ENCODE measurements at places on chromosomes 11 and 22.

- DNase-seq, result peak; percentile 71
These were observed 11.7 kb downstream of the RASD2 start for GRCh38 chr22:35552196-35552842.

GRCh38 chr22:19504900-19505734, 19.1 kb downstream of the CLDN5 start:
- no peak for DNase-seq

- no peak for DNase-seq
These were observed 2.9 kb downstream of the C11orf87 start for GRCh38 chr11:109424901-109425300.

DNA sequence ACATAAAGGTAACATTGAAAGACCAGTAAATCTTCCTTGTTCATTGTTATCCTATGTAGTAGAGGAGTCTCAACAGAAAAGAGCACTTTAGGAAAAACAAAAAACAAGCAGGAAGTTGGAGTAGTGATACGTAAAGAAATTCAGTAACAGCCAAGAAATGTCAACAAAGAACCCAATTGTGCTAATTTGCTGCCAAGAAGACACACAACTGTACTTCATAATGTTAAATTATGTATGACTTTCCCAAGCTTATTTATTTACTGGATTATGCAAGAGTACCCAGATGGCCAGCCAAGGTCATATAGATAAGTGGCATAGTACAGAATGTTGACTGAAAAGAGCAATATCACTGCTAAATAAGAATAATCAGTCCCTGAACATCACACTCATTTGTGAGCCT, 264.7 kb upstream of the CCDC179 start:
- DNase-seq, result no peak

DNA sequence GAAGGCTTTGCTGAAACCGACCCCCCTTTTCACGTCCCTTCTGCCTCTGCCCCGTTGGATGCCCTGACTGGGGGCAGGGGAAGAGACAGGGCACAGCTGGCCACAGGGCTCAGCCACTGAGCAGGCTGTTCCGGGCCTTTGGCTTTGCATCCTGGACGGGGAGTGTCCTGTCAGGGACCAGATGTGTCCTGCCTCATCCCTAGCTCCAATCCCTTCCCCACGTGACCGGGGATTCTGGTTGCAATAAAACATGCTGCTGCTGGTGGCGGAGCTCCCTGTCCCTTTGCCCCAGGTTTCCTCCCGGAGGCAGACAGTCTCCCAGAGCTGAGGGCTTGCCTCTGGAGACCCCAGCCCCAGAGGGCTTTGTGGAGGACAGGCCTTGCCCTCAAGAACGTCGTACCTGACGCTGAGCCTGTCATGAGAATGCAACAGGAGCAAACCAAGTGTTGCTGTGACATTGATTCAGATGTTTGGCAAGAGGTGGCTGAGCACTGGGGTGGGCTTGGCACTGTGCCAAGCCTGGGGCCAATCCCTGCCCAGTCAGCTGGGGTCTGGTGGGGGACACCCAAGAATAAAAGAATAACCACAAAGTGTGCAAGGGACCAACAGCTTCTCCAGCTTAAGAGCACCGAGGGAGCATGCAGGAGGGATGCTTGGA, 7.3 kb downstream of the CDC42EP2 start:
- no peak for DNase-seq

DNA sequence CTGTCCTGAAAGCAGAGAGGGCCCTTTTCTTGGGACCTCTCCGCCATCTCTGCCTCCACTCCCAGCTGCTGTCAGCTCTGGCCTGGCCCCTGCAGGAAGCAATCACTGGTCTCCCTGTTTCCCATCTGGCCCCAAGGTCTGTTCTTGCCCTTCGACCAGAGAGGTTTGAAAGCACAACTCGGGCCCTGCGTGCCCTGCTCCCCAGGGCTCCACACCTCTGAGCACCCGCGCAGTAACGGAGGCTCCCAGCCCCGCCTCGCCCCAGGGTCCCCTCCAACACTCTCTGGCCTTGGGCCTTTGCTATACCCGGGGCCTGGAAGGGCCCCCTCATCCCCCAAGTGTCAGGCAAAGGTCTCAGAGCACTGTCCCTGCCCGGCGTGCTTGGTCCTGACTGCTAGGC, 7.8 kb upstream of the CD81 start:
- DNase-seq, result no peak

- no peak for DNase-seq
These were observed 317 bp downstream of the BDNF start for GRCh38 chr11:27699926-27700350.

DNA sequence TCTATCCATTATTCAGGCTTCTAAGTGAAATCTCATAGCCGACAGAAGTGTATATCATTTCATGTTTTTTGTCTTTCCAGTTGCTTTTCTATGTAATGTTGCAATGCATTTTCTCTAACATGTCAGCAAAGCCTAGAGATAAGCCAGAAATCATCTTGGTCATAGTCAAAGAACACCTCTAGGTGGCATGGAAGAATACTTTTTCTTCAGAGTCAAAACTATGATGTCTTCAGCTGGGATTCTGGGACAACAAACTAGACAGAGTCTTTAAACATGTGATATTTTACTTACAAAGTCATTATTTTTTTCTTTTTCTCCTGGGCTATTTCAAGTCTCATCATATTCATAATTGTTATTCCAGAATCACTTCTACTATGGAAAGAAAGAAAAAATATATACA, 4.4 kb downstream of the GAS2 start:
- no peak for DNase-seq

DNA sequence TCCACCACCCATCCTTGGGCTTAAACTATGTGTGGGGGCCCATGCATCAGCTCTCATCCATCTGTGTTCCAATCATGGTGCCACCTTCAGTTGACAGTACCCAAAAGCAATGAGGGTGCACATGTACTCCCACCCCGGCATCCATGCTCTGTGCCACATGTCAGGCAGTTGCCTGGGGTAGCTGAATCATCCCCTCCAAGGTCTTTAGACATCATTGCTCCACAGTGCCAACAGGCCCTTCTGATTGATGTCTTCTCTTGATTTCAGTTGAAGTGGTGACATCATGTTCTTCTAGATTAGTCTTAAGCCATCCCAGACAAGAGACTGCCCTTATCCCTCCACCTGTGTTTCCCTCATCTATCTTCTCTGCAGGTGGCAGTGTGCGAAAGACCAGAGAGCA, 42.5 kb downstream of the TMPRSS5 start:
- DNase-seq, result no peak

DNA sequence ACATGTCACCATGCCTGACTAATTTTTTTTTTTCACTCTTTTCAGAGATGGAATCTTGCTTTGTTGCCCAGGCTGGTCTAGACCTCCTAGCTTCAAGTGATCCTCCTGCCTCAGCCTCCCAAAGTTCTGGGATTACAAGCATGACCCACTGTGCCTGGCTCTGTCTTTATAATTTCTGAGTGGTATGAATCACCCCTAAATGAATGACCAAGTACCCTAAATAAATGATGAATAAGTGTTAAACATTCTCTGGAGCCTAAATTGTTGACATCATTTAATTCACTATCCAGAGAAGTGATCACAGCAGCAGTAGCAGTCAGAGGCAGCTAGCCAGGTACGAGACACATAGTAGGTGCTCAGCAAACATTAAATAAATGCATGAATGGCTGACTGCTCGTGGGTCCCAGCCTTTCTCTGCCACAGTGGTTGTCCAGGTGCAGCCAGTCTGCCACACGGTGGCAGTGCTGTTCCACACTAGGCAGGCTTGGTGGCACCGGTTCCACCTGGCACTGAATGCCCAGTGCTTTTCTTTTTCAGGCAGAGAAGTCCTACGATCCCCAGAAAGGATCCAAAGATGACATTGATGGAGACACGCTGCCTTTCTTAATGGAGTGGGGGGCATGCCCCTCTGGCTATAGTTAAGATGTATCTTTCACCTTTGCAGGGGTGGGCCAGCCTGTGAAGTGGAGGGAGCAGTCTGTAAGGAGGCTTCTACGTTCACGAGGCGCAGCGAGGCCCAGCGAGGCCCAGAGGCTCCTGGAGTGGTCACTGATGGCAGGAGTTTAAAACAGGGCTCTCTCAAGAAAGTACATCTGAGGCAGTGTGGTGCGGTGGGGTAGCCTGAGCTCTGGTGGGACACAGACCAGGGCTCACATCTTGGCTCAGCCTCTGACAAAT, 8.7 kb upstream of the TTC12 start:
- peak; percentile 61 for DNase-seq

GRCh38 chr11:71139516-71140205, 112.7 kb downstream of the SHANK2 start:
- no peak for DNase-seq

DNA sequence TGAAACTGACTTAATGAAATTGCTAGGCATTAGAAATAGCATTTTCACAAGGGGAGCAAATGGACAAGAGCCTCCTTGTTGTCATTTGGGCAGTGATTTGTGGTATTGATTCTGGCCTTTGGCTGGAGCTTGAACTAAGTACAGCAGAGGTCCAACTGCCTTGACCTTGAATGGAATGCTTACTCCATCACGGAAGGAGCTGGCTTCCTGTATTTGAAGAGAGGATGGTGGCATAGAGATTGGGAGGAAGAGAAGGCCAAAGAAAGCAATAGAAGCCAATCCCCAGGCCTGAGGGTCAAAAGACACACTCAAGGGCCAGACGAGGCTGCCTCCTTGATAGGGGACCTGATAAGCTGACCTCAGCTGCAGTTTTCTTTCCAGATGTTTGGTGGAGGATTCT, 126.6 kb upstream of the MPPED2 start:
- DNase-seq, result no peak

DNA sequence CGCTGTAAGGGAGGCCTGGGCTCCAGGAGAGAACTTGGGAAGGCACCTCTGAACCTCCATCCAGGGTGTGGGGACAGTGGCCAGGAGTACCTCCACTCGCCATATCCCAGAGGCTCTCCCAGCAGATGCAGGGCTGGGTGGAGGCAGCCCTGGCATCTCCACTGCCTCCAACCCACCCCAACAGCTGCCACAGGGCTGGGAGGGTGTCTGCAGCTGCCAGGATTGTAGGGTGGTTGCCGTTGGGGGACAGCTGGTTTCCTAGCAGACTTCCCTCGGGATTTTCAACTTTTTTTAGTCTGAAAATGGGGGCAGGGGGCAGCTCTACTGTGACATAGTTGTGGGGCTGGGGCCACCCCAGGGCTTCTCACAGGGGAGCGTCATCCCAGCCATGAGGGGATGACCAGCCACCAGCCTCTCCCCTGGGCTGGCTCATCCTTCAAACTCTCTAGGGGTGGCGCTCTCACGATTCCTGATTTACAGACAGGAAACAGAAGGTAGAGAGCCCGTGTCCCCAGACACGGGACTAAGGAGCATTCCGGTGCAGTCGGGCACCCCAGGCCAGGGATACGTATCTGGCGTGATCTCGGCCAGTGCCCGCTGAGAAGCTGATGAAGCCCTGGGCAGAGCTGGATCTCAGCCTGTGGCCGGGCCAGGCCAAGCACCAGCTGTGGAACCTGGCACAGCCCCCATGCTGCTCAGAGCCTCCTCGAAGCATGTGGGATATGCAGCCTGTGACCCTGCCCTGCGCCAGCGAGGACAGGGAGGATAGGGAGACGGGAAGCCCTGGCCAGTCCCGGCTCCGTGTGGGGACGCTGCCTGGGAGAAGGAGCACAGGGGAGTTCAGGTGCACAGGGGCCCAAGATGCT, 9.9 kb downstream of the PRR5 start:
- DNase-seq, result no peak

- DNase-seq, result no peak
These were observed 4.5 kb downstream of the SYVN1 start for GRCh38 chr11:65129649-65130441.

DNA sequence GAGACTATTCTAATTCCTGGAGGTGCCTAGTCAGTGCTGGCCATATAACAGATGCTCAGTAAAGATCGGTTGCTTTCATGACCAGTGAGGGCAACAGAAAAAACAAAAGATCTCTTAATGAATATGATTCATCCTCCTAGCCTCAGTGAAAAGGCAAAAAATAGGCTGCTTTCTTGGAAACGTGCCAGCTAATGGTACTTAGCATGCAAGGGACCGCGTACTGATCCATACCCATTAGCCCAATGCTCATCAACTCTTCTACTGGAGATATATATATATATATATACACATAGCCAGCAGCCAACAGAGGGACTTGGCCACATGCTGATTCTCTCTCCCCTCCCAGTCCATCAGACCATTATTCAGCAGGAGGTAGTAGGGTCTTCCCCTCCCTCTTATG, 320.4 kb downstream of the KIRREL3 start:
- no peak for DNase-seq

DNA sequence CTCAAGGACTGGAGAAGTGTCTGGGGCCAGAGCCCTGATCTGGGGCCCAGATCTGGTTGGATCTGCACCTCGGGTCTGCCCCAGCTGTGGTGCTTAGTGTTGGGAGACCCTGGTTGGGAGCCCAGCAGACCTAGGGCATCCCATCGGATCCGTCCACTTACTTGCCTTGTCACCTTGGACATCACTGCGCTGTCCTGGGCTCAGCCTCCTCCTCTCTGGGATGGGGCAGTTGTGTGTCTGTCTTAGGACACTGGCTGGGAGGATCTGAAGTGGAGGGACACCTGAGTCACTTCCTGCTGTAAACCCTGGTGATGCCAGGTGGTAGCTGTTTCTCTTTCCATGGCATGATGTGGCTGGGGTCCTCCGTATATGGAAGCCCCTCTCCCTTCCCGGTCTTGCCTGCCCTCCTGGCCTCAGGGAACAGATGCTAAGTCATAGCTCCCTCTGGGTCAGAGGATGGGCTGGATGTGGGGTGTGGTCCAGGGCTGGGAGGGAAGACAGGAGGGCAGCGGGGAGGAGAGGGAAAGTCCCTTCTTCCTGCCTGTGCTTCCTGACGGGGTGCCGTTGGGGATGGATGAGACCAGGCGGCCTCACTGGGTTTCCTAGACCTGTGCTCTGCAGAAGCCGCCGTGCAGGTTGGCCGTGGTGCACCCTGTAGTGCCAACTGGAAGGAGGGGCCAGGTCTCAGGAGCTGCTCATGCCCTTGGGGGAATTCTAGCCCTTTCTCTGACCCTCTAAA, 12.1 kb upstream of the OMP start:
- DNase-seq, result no peak

DNA sequence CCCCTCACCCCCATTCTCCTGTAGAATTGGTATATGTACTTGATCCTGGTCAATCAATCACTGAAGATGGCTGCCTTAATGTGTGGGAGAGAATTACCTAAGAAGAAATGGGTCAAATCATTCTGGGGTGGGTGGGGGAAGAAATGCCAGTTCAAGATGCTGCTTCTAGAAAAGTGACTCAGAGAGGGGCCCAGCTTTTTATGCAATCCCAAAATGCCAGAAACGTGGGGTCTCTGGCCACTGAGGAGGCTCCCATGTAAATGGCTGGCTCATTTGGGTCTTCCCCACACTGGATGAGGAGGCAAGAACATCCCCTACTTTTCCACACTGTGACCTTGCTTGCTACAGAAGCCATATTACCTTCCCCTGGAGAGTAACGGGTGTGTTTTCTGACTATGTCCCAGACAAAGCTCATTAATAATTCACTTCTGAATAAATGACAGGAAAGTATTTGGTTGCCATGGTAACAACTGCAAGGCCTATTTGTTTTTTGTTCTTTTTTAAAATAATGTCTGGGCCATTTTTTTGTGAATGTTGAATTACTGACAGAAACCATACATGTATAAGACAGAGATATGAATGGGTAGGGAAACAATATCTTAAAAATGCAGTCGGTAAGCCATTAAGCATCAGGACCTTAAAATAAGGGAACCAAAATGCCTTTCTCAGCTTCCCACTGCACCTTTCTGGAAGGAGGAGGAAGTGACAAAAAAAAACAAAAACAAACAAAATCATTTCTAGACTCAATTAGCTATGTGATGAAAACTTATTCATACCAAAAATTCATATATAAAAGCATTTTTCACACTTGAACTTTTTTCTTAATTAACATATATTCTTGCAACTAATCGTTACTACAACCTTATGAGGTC, 32.0 kb downstream of the SLC1A2 start:
- no peak for DNase-seq

All from stimulated activated CD4-positive, alpha-beta T cell treated with anti-CD3 and anti-CD28 coated beads, Interleukin-12 subunit alpha, Interleukin-12 subunit beta, amount 100 ng/mL, for 48 hours (primary cell).